ENCODE measurements at places on chromosomes 2 and 18.

GRCh38 chr2:234355021-234355720, 141.7 kb downstream of the ARL4C start:
- DNase-seq, result no peak

DNA sequence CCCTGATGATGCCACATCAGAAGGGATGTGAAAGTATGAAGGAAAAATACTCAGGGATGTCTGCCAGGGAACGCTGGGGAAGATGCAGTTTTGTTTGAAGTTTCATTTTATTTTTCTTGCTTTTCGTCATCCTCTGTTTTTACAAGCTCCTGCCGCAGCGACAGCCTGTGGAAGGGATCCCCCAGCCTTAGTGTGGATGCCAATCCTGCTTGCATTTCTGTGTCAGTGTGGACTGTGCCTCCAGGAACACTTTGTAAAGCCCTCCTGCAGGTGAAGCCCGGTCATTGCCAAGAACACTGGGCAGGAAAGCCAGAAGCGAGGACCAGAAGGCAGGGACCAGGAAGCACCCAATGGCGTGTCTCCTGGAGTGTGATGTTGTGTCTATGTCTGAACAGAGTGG, 234.3 kb downstream of the SEPTIN10 start:
- no peak for DNase-seq

GRCh38 chr2:129798626-129799025, 180.8 kb upstream of the RAB6C start:
- DNase-seq, result no peak

GRCh38 chr2:181411105-181411849, 45.9 kb upstream of the ITGA4 start:
- no peak for DNase-seq

- no peak for DNase-seq
Measured at GRCh38 chr2:216884347-216884746, 24.5 kb upstream of the TNP1 start.

DNA sequence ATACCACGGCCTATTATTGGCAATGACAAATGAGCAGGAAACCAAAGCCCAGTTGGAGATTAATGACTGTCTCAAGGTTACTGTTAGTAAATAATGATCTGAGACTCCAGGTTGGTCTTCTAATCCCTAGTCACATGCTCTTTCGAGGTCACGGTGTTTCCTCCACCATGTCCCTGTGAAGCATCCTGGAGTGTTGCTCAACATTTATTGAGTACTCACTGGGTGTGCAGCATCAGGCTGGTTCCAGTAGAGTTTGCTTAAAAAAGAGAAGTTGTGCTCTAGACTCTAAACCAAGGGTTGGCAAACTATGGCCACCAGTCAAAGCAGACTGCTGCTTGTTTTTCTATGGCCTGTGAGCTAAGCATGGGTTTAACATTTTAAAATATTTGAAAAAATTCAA, 263.8 kb upstream of the ATP5MC3 start:
- DNase-seq, result no peak

GRCh38 chr2:41990688-41991087, 57.1 kb upstream of the PKDCC start:
- no peak for DNase-seq

GRCh38 chr18:8890957-8891464, 185.7 kb downstream of the MTCL1 start:
- no peak for DNase-seq

- DNase-seq, result no peak
Measured at GRCh38 chr2:141957321-141957720, 173.5 kb downstream of the LRP1B start.

DNA sequence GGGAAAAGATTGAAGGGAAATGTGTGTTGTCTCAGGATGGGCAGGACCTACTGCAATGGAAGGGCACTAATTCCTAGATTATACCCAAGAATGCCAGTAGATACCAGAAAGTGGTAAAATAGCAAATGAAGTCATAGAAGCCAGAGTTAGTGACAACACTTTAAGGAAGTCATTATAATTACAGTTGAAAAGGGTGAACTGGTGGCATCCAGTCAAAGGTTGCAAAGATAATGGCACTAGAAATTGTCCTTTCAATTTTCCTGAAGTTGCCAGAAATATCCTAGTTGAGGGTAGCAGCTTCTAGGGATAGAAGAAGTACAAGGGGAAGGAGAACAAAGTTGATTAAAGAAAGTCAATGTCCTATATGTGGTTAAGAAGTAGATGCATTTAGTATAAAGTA, 68.8 kb upstream of the GLS start:
- DNase-seq, result no peak

DNA sequence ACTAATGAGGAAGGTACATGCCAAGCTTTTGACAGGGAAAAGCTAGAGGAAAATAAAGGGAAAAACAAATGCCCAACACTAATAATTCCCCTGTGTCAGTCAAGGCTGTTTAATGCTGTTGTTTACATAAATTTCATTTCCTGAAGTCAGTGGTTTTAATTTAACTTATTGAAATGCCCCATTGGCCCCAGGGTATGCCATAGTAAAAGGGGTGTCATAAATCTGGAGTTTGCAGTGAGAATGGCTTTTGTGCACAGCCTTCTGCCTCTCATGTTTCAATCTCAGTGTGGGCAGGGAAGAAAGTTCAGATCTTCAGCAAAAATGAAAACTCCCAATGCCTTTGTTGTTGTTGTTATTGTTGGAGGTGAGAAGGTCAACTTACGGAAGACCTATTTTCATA, 550.1 kb upstream of the DCC start:
- no peak for DNase-seq

- DNase-seq, result no peak
Measured at GRCh38 chr2:110946902-110947301, 173.8 kb upstream of the BCL2L11 start.

DNA sequence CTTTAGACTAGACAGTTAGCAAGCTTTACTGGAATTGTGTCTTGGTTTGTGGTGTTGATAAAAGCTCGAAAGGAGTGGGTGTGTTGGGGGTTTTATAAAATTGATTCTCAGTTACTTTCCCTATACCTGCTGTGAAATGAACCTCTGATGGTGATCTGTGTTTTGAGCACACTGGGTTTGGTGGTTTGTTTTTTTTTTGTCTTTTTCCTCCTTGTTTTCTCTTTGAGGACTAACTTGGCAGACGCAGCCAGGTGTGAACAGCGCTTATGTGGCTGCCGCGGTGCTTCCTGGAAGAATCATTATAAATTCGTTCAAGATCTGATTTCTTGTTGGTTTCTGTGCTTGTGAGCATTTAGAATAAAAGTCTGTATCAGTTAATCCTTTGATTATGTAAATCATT, 28.5 kb downstream of the GRHL1 start:
- DNase-seq, result no peak

DNA sequence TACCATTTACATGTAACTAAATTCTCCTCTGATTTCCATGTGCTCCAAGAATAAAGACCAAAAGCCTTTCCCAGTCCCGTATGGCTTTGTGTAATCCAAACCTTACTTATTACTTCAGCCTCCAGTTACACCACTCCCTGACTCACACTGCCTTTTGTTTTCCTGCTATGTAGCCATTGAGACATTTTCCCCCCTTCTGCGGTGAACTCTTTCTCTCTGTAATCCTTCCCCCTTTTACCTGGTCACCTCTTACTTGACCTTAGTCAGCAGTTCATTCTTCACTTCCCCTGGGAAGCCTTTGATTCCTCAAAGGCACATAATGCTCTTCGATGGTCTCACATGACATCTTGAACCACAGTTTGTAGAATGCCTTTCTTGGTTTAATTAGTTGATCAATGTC, 256.0 kb upstream of the FANCL start:
- DNase-seq, result no peak

DNA sequence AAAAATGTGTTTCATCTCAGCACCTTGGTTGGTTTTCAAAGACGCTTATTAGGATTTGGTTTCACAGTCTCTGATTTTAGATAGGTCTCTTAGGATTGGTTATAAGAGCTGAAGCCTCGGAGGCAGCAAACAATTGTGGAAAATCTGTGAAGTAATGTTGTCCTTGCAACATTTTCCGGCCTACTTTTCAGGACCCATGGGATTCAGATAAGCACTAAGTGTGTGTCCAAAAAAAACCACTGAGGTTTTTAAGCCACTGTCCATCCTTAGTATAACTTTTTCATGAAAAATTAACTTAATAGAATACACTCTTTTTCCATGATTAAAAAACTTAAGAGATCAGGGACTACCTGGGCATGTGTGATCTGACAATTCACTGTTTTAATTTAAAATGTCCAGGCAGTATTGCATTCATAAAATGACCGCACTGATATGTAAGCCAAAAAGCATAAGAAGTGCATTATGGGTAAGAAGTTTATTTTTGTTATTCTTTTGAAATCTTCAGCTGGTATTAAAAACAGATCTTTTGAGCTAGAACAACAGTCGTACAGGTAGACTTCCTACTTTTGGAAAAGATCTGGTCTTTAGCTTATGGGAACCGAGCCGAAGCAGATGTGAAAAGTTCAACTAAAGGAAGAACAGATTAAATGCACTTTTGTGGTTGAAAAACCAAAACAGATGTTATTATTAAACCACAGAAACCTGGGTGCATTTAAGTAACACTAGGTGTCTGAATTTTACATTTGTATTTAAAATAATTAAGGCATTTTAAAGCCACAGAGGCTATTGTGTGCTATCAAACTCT, 479.4 kb upstream of the ZEB2 start:
- no peak for DNase-seq

- no peak for DNase-seq
Measured at GRCh38 chr2:69680001-69680675, 36.6 kb upstream of the AAK1 start.

- no peak for DNase-seq
Measured at GRCh38 chr2:179290329-179290728, 25.7 kb upstream of the SESTD1 start.

- no peak for DNase-seq
Measured at GRCh38 chr2:133526530-133527300, 41.5 kb downstream of the NCKAP5 start.

DNA sequence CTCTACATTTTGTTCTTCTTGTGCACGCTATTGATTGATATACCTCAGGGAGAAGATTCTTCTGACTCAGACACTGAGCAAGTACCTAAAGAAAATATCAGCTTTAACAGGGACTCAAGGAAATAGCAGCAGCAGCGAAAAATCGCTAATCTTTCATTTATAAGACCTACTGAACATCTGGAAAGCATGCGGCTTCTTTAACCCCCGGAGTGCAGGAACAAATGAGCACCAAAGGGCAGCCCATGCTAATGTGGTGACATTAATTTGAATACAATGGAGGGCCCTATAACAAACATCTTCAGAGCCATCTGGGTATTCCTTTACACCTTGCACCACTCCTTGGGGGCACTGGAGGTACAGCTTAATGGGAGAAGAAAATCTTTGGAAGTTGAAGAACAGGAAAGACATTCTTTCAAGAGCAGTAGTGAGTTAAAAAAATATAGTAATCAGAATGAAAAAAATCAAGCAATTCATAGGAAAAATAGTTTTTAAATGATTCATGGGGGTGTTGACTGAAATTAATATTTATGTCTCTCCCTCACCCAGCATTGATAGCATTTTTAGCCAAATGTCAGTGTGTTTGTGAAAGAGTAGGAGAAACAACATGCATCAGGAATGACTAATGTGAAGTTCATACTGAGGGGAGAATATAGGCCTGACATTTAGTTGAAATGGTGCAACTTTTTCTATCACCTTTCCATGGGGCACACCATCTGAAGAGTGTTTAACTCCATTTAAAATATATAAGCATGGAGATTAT, 281.7 kb downstream of the HRH4 start:
- no peak for DNase-seq

- DNase-seq, result no peak
Measured at GRCh38 chr2:86552889-86553288, 10.4 kb downstream of the CHMP3 start.

DNA sequence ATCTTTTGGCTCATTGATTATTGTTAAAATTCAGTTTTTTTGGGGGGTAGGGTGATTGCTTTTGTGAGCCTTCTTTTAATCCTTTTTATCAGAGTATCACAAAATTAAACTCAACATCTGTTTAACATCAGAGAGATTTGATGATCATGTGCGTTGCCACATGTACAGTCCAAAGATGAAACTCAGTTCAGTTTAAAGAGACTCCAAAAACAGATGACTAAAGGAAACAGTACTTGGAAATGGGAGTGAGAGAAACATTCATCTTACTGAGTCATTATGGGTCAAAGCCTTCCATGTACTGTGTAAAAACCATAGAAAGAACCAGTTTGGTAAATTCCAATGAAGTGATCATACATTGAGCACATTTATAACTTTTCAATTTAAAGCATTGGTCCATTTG, 53.0 kb downstream of the LYPD6 start:
- DNase-seq, result no peak

- DNase-seq, result no peak
Measured at GRCh38 chr2:138565230-138565598, 63.6 kb downstream of the SPOPL start.

DNA sequence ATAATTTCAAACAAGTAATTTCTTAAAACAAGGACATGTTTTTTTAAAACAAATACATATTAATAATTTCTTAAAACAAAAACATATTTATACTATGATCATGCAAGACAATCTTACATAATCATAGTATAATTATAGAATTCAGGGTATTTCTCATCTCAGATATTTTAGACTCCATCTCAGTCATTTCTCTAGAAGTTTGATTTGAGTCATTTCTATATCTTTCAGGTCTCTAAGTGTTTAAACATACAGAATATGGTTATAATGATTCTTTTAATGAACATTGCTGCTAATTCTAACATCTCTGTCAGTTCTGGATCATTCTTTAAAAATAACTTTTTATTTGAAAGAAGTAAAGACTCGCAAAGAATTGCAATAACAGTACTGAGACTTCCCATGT, 154.2 kb upstream of the KYNU start:
- no peak for DNase-seq

GRCh38 chr2:52613064-52613463, 1154.5 kb upstream of the CHAC2 start:
- DNase-seq, result no peak

GRCh38 chr2:215635788-215636139, 199.9 kb upstream of the FN1 start:
- DNase-seq, result no peak

DNA sequence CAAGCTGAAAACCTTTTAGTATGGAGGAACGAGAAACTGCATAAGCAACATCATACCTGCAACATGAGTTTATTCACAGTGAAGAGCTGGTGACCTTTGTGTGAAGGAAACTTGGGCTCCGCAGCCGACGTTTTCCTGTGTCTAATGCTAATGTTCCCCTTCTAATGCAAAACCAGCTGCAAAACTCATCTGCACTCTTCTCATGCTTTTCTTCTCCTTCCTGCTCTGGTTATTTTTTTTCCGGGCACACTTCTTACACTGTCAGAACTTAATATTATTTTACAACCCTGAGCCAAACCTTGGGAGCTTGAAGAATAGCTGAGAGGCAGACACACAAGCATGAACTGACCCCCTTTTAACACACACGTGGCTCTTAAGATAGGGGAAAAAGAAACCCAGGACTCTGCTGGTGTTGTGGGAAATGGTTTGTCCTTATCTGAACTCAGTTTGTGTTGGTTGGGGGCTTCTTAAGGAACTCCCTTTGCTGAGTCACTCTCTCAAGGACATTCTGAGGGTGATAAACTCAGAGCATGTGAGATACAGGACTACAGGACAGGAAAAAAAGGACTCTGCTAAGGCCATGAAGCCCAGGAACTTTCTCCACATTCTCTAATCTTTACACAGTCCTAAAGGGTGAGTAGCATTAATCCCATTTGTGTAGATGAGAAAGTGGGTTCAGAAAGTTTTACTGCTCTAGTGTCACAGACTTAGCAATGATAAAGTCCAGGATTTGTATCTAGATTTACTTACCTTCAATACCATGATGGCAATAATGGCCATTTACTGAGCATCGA, 439.3 kb upstream of the TRIB2 start:
- no peak for DNase-seq

Measured in stimulated activated CD8-positive, alpha-beta memory T cell treated with anti-CD3 and anti-CD28 coated beads, Interleukin-15, amount 100 ng/mL, for 48 hours (primary cell).